ENCODE measurements at places on chromosomes 4 and X.

GRCh38 chr4:25783943-25784342, 78.8 kb downstream of the SEL1L3 start:
- DNase-seq = no peak

- DNase-seq = no peak
Measured at GRCh38 chr4:99574530-99575324, at the start of gene MTTP. MTTP (plus strand) TSS chr4:99574824; CDS start chr4:99574910, 86 bp downstream.

- DNase-seq = no peak
Measured at GRCh38 chr4:177214935-177215334, 94.7 kb upstream of the NEIL3 start.

- peak; percentile 66 for DNase-seq
Measured at GRCh38 chr4:84966382-84967242, at the start of gene WDFY3. WDFY3 (minus strand) TSS chr4:84966690; CDS start chr4:84860591, 106,099 bp downstream.

GRCh38 chrX:120697053-120697452, 67.2 kb upstream of the C1GALT1C1 start:
- no peak for DNase-seq

DNA sequence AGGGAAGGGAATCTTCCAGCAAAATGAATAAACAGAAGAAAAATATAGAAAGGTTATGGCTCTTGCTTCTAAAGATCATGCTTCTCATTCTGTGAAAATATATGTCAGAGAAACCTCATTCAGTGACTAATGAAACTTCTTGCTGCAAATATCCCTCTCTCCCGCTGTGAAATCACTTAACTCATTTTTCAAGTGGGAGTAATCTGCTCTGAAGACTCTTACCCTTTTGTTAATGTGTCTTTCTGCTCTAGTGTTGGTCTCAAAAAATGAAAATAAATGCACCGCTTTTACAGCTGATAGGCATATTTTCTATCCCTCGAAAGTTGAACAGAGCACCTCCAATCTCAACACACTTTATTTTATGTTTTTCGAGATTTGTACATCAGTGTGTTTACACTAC, 252.3 kb downstream of the NLGN4X start:
- DNase-seq = no peak

- peak; percentile 36 for DNase-seq
Measured at GRCh38 chr4:87848622-87849351, 16.0 kb downstream of the MEPE start.

DNA sequence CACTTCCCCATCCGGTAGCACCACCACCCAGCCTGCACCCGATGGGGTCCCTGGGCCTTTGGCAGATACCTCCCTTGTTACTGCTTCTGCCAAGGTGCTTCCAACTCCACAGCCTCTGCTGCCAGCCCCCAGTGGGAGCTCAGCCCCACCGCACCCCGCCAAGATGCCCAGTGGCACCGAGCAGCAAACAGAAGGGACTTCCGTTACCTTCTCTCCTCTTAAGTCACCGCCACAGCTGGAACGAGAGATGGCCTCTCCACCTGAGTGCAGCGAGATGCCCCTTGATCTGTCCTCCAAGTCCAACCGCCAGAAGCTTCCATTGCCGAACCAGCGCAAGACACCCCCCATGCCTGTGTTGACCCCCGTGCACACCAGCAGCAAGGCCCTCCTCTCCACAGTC, 31.9 kb downstream of the BCORL1 start:
- DNase-seq = no peak

- DNase-seq = no peak
Measured at GRCh38 chr4:123104310-123105025, 182.1 kb upstream of the NUDT6 start.

DNA sequence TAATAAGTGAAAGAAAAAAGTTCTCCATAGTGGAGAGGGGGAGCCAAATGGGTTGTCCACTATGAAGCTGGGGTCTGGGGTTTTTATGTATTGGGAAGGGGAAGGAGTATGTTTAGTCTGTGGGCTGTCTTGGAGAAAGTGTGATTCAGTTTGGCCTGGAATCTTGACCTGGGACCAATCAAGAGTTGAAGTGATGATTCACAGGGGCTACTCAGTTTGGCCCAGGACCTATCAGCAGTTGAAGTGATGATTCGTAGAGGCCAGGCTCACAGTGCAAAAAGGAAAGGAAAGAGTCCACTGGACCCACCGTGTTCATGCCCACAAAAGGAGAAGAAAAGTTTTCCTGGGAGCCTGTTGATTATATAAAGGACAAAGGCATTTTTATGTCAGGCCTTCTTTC, 47.3 kb upstream of the RAB9B start:
- DNase-seq = no peak

DNA sequence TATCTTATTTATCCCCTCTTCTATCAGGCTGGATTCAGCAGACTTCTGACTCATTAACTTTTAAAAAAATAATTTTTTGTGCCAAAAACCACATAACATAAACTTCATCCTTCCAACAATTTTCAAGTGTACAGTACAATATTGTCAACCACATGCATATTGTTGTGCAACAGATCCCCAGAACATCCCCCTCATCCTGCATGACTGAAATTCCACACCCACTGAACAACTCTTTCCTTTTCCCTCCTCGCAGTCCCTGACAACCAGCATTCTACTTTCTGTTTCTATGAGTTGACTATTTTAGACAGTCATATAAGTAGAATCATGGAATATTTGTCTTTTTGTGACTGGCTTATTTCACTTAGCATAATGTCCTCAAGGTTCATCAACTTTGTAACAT, 2.2 kb upstream of the MID2 start:
- DNase-seq = no peak
